Activated naive CD4-positive, alpha-beta T cell treated with anti-CD3 and anti-CD28 coated beads for 36 hours (primary cell): ENCODE measurements at places on chromosomes 12 and 14.

DNA sequence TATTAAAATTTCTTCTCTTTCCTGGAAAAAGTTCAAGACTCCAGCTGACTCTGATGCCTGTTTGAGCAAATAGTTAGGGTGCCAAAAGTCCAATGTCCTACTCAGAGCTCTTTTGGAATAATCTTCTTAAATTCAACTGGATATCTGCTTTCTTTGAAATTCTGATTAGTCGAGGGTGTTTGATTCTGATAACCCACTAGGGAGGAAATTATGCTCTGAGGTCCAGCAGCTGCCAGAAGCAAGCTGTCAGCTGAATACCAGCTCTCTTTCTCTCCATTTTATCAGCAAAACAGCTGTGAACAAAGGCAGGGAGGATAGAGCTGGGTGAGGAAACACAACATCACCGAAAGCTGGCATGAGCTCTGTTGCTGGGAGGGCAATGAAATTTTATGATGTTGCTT lies 141.5 kb downstream of the CAND1 start:
- no peak for DNase-seq

- peak; percentile 55 for DNase-seq
Observed at GRCh38 chr14:36556811-36557433, 25.5 kb downstream of the NKX2-8 start.

DNA sequence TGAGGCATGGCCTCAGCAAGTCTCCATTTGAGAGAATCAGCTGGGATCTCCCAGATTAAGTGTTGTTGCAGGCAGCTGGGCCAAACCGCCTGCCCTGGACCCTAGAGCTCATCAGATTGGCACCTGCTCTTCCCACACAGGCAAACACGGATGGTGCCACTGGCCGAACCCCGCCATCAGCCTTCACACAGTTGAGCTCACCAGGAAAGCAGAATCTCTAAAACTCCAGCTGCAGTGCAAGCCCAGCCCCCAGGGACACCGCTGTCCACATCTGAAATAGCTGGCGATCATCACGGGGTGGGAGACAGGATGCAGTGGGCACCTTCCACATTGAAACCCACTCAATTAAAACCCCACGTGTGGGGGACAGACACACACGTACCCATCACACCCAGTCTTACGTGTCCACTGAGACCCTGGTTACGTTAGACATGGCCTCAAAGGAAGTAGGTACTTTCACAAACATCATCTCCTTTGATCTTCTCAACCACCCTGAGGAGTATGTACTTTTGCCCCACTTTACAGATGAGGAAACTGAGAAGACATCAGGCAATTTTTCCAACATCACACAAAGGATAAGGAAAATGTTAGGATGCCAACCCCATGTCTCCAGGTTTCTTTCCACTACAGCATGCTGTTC lies 88.8 kb downstream of the SINHCAF start:
- DNase-seq = no peak

DNA sequence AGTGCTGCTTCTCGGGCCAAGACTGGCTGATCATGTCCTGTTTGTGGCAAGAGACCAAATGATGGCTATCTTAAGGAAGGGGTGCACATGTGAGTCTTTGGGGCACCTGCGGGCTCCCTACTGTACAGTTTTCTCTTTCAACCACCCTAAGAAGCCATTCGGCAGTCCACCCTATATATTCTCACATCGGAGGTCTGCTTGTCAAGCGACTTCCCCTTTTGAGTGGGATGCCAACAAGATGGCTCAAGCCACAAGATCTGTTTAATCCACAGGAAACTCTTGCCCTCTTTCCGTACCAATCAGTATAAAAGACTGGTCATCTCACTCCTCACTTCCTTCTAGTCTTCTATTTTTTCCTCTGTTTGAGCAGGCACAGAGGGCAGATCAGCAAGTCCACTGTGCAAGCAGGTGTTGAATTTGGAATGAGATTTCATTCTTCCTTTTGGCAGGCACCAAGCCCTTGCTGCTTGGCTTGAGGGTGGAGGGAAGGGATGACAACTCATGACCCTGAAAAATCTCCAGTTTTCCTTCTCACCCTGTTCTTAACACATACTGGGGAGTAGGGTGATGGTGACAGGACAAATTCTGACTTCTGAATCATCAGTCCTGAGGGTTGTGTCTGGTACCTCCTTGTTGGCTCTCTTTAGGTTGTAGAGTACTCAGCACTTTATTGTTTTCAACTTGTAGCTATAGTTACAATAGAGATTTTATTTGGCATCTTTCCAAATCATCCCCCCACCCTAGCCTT lies 17.6 kb downstream of the LACRT start:
- no peak for DNase-seq

GRCh38 chr14:101357038-101357437 lies 204.3 kb upstream of the DIO3 start:
- no peak for DNase-seq

DNA sequence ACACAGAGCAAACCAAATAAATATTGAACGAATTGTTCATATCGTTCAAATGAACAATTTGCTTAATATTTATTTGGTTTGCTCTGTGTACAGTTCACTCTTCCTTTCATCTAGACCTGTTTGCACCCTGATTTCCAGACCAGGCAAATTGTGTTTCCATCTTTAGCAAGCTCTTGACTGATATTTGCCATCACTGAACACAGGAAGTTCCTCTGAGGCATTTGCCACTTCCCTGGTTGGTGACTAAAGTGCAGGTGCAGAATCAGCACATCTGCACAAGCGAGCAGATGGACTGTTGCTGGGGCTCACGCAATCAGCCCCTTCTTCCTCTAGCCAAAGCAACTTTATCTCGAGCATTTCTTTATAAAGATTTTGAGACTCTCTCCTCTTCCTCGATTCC lies 112.9 kb downstream of the DAAM1 start:
- DNase-seq = peak; percentile 38

GRCh38 chr12:6647083-6647604 lies at the start of gene ACRBP:
TSS of gene ACRBP (minus strand) at chr12:6647432. CDS start at chr12:6647366, 66 bp downstream.
- peak; percentile 56 for DNase-seq

DNA sequence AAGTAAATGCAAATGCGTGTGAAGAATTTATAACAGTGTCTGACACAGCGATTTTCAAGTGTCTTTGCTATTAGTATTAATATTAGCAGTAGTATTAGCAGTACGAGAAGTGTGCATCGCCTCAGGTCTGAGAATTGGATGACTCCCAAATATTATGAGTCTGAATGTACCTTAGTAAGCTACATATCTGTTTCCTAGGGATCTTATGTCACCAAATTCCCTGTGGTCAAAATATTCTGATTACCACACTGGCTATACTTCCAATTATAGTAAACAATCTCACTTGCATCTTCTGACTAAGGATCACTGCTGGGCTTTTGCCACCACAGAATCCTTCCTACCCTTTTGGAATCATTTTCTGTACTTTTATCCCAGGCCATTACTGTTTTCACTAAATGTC lies 396.0 kb upstream of the MIS18BP1 start:
- no peak for DNase-seq

- no peak for DNase-seq
Observed at GRCh38 chr12:50313256-50313931, 30.1 kb upstream of the LIMA1 start.

DNA sequence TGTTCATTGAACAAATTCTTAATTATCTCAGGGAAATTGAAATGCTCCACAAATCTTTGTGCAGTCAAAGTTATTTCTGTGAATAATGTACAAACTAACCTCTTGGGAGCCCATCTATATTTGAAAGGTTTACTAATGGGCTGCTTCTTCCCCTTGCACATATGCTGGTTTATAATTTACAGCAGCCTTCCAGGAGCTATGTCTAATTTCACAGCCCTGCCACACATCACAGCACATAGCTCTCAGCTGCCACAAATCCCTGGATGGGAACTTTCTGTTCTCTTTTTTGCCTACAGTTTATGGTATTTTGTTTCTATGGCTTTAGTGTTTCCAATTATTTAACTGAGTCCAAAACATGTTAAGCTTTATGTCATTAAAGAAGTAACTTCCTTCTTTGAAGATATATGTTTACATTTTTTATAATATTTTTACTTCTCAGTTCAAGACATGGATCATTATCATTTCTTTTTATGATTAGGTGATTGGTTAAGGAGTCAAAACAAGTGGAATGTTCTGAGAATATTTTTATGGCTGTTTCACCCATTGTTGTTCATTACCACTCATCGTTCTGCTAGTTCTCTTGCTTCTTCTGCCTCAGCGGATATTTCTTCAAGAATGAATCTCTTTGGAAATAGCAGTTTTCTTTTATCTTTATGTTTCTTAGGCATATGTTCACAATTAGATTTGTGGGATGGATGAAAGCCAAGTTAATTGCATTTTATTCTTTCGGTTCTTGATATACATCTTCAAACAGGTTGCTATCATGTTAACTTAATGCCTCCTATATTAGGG lies 475.6 kb upstream of the MIS18BP1 start:
- no peak for DNase-seq

DNA sequence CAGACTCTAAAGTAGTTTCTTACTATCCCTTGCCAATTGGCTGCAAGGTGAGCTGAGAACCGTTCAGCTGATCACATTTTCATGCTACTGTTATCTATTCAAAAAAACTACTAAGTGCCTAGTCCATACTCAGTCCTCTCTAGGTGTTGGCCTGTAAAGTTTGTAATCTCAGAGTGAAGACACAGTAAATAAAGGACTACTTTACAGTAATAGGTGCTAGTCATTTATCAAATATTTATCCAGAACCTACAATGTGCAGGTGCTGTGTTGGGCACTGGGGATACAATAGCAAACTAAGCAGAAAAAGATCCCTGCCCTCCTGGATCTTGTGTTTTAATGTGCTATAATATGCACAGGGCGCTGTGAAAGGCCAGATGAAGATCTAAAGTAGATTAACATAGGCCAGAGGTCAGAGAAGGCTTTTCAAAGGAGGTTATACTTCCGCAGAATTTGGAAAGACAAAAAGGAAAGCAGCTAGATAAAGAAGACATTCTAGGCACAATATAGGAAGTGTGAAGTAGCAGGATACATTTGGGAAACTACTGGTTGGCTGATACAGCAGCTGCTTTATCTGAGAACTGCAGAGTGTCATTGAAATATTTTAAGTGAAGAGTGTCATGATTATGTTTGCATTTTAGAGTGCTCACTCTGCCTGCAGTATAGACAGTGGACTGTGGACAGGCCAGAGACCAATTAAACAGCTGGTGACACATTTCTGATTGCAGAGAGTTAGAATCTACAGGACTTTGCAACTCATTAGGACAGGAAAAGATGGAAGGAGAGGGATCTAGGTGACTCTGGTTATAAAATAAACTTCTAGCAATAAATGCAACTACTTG lies 8.0 kb upstream of the ACTR10 start:
- no peak for DNase-seq

DNA sequence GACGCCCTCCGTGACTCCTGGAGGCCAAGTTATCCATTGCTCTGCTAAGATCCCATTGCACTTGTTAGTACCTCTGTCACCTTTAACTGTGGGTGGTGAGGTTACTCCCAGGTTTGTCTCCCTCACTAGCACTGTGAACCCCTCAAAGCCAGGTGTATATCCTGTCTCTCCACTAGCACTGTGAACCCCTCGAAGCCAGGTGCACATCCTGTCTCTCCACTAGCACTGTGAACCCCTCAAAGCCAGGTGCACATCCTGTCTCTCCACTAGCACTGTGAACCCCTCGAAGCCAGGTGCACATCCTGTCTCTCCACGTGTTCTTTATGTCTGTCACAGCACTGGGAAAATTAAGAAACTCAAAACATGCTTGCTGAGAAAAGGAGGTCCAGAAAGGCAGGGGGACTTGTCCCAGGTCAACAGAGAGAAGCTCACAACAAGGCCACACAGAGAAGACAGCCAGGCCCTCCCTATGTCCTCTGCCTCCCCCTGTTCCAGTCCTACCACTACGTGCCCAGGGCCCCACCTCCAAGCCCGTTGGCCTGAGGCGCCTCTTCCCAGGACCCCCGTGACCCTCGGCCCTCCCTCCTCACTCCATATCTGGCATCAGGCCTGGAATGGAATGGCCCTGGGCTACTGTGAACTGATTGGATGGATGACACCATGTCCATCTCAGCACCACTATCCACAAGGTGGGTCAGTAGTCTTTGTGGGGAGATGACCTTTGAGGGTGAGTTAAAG lies 26.4 kb upstream of the FKBP4 start:
- no peak for DNase-seq

GRCh38 chr14:70789961-70790360 lies 19.4 kb downstream of the MAP3K9 start:
- no peak for DNase-seq

DNA sequence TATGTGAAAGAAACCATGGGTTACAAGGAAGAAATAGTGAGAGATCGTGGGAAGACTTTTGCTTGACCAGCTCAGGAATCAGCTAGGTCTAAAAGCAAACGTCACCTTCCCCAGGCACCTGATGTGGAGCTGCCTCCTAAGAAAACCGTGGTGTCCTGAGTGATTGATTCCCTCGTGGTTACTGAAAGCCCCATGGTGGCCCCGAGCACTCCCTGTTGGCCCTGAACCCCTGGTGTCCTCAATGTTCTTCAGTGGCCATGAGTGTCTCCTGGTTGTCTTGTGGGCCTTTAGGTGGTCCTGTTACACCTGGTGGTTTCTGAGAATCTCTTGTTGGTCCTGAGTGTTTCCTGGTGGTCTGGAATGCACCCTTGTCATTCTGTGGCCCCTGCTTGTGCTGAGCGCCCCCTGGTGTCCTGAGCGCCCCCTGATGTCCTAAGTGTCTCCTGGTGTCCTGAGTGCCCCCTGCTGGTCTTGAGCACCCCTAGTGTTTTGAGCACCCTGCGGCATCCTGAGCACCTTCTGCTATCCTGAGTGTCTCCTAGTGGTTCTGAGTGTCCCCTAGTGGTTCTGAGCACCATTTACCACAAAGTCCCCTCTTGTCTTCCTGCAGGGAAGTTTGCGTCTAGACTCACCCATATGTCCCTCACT lies 518.7 kb downstream of the TMEM121 start:
- peak; percentile 96 for DNase-seq

DNA sequence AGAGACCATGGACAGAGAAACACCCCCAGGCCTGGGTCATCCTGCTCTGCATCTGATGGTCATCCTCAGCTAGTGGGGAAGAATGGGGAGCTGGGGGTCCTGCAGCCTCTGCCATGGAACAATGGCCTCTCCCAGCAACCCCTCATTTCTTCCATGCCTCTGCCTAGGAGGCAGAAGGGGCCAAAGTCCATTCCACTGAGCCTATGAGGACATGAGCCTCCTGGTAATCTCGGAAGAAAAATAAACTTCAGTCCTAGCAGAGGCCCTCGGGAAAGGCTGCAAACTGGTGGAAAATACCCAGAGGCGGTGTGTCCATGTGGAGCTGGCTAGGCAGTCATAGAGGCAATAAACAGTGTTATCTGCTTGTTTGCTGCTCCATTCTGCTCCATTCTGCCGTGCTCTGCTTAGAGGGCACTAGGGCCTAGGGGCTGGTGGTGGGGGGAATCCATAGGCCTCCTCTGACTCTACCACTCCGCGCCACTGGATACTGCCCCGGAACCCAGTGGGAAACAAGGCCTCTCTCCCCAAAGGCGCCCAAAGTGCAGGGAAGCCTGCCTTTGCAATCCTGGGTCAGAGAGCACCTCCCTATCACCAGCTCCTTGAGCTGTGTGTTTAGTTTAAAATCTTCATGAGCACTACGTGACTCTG lies 4.5 kb downstream of the PGF start:
- DNase-seq = no peak
